ENCODE measurements at places on chromosomes 16 and 17. TPM values are rescaled to one million over a fixed set of nuclear protein-coding genes. Genes with fewer than 3 reads are reported as not detected.

Gene CLEC18B
- total RNA-seq: 0.33 TPM

Gene TMEM100
- not detected for total RNA-seq

Gene CLEC19A
- 0.17 TPM for total RNA-seq

Gene SPNS3
- not detected for total RNA-seq

Gene CLEC18A
- 0.10 TPM for total RNA-seq
